Hematopoietic multipotent progenitor cell treated with erythropoietin and hydrocortisone succinate and interleukin-3 and kit ligand, for 15 days (in vitro differentiated cells): ENCODE measurements at places on chromosomes 12 and 14.

- no peak for DNase-seq
Observed at GRCh38 chr14:88748288-88748687, 44.5 kb downstream of the EML5 start.

GRCh38 chr12:128337431-128338170 is 70.6 kb downstream of the TMEM132C start:
- DNase-seq, result no peak

- no peak for DNase-seq
Observed at GRCh38 chr12:4206470-4206869, 67.1 kb upstream of the CCND2 start.

DNA sequence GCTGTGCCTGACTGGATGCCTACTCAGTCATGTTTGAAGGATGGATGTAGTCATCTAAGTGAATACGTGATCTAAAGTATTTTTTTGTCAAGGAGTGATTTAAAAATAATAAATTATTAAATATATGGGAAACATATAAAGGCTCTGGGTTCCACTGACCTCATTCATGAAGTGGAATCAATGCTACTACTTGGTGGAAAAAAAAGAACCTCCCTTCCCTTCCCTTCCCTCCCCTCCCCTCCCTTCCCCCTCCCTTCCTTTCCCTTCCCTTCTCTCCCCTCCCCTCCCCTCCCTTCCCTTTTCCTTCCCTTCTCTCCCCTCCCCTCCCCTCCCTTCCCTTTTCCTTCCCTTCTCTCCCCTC is 162.7 kb downstream of the ESRRB start:
- no peak for DNase-seq

GRCh38 chr14:93308686-93309345 is 24.0 kb downstream of the BTBD7 start:
- no peak for DNase-seq

- no peak for DNase-seq
Observed at GRCh38 chr12:16189849-16190248, 87.6 kb downstream of the SLC15A5 start.

DNA sequence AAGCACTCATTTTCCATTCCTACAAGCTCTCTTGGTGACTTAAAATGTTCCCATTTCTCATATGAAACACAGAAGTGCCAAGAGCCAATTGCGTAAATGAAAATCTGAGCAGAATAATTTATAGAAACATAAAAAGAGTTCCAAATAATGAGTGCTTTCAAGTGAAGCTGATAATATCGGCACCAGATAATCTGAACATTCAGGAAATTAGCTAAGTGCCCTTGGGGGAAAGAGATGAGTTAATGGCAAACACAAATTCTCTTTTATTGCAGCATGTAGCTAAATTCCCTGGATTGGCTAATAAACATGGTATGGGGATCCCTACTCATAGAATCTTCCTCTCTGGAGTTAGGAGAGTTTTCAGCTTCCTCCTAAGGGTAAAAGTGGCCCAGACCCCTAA is 46.7 kb downstream of the DAD1 start:
- DNase-seq, result no peak

DNA sequence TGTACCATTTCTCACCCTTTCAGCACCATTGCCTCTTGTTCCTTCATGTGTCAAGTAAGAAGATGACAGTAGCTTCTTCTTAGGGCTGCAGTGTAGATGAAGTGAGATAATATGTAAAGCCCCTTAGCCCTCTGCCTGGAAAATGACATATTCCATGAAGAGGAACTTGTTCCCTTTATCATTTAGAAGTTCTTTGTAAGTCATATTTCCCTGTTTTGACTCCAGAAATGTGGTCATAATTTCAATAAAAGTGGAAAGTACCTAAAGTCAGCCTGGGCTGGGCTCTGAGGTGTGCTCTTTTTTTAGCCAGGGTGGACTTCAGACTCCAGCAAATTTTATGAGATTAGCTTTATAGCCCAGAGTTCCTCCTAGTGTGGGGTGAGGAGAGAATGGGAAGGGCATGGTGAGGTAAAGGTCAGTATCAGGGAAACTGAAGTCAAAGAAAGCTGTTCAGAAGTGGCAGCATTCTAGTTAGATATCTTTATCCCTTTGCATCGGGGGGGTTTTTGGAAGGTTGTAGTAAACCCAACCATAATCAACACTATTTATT is 92.5 kb downstream of the TMCC3 start:
- DNase-seq, result no peak

GRCh38 chr14:83384253-83384652 is 1850.6 kb upstream of the SEL1L start:
- DNase-seq, result no peak

- DNase-seq, result no peak
Observed at GRCh38 chr12:86261142-86261541, 5.0 kb upstream of the MGAT4C start.

DNA sequence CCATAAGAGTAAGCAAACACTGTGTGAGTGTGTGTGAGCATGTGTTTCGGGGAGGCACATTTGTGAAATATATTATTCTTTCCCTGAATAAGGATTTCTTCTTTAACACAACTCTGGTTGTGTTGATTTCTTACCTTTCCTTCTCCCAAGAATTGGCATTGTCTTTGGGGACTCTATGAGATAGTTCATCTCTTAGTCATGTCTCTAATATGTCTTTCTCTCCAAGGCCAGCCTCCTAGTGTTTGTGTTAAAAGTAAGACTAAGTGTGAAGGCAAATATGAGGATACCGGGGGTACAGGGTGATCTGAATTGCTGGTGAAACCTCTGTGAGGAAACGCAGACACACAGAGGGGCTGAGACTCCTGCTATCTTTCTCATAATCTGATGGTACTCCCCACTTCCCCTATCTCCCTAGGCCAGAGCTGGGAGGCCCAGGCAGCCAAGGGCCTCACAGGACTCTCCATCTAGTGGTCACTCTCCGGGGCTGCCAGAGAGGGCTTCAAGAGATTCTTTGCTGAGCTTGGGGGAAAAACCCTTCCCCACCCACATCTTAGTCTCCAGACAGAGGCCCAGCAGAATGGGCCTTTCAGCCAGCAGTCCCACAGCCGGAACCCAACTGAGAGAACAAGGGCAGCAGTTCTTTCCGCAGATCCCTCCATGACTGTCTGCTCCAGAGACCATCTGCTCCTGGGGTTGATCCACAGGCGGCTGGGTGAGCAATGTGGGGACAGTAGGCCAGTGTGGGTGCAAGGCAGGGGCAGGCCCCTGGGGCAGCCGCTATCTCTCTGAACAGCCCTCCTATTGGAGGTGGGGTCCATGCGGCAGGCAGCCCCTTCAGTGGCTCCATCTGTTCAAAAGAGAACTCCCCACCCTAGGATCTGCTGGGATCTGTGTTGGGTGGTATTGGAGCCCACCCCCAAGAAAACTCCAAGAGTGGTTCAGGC is 5.8 kb upstream of the HOXC12 start:
- DNase-seq, result no peak

DNA sequence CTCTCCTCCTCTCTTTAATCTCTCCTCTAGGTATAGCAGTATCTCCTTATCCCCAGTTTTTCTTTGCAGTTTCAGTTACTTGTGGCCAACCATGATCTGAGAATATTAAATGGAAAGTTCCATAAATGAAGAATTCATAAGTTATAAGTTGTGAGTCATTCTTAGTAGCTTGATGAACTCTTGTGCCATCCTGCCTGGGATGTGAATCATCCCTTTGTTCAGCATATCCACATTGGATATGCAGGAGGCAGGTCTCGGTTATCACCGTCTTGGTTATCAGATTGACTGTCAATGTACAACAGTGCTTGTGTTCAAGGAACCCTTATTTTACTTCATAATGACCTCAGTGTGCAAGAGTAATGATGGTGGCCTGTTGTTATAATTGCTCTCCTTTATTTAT is 134.0 kb downstream of the TMEM117 start:
- no peak for DNase-seq

DNA sequence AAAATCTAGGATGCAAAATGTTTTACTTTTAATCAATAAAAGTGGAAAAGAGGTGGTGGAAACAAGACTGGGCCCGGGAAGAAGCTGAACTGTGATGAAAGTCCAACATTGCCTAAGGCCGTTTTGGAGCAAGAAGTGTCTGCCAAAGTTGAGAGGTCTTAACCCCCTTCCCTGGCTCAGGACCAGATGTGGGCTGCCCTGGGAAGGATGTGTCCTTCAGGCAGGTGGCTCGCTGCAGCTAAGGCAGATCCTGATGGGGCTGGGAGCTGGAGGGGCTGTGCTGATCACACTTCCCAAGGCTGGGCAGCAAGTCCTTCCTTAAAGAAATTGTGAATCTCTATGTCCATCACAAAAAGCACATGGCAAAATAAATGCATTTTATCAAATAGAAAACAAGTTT is 581.6 kb downstream of the GALC start:
- DNase-seq, result no peak

DNA sequence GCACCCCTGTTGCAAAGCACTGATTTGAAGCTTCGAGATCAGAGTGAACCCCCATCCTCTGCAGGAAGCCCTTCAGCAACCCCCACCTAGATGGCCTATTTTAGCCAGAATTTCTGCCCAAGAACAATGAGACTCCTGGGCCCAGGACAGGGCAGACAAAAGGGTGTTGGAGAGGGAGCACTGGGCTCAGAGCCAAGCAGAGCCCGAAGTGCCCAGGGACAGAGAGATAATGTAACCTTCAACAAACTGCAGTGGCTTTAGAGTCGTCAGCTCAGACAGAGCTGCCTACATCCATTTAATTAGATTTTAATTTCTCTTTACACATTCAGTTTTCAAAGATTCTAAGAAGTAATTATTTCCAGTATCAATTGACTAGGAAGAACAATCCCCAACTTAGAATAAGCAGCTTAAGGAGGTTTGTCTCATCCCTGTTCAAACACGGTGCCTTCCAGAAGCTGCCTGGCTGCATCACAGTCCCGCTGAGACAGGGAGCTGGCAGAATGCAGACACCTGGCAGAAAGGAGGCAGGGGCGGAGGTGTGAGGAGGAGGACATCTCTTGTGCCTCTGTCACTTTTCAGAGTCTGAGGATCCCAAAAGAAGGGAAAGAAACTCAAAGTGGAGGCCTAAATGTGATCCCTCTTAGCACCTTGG is 504.9 kb upstream of the CCDC196 start:
- DNase-seq, result no peak

GRCh38 chr14:94780536-94781399 is 10.9 kb upstream of the GSC start:
- DNase-seq, result no peak

GRCh38 chr14:89842837-89843236 is 111.7 kb downstream of the EFCAB11 start:
- DNase-seq, result no peak

- DNase-seq, result peak; percentile 46
Observed at GRCh38 chr12:120944645-120945217, 33.6 kb upstream of the HNF1A start.

DNA sequence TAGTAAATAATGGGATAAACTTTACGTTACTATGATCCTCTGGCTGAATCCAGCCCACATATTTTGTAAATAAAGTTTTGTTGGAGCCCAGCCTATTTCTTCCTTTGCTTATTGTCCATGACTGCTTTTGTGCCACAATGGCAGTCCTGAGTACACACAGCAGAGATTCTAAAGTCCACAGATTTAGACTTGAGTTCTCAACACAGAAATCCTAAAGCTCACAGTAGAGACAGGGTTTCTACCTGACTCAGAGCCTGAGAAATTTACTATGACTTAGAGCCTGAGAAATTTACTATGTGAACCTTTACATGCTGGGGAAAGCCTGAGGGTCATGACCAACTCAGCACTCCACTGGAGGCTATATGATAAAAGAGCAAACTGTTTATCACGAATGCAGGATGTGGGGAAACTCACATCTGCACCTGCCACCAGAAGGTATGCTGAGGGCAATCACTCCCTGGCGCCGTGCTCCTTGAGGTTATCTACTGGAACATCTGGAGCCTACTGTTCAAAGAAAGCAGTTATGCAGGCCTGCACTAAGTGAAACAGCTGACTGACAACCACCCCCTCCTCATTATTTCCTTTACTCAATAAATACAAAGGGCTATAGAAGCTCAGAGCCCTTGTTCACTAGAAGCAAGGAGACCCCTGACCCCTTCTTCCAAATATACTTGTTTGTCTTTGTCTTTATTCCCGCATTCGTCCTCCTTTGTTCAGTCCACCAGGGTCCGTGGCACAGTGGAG is 52.6 kb upstream of the BICD1 start:
- peak; percentile 80 for DNase-seq

DNA sequence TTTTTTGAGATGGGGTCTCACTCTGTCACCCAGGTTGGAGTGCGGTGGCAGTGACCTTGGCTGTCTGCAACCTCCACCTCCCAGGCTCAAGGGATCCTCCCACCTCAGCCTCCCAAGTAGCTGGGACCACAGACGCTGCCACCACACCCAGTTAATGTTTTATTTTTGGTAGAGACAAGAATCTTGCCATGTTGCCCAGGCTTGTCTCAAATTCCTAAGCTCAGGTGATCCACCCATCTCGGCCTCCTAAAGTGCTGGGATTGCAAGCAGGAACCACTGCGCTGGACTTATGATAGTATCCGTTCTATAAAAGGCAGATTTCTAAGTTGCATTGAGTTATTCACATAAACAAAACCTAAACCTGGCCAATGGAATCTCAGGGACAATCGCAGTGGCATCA is 321.1 kb upstream of the PRICKLE1 start:
- no peak for DNase-seq

GRCh38 chr12:639566-639965 is 23.7 kb downstream of the NINJ2 start:
- no peak for DNase-seq

- no peak for DNase-seq
Observed at GRCh38 chr14:99667821-99668220, 16.3 kb upstream of the CYP46A1 start.

DNA sequence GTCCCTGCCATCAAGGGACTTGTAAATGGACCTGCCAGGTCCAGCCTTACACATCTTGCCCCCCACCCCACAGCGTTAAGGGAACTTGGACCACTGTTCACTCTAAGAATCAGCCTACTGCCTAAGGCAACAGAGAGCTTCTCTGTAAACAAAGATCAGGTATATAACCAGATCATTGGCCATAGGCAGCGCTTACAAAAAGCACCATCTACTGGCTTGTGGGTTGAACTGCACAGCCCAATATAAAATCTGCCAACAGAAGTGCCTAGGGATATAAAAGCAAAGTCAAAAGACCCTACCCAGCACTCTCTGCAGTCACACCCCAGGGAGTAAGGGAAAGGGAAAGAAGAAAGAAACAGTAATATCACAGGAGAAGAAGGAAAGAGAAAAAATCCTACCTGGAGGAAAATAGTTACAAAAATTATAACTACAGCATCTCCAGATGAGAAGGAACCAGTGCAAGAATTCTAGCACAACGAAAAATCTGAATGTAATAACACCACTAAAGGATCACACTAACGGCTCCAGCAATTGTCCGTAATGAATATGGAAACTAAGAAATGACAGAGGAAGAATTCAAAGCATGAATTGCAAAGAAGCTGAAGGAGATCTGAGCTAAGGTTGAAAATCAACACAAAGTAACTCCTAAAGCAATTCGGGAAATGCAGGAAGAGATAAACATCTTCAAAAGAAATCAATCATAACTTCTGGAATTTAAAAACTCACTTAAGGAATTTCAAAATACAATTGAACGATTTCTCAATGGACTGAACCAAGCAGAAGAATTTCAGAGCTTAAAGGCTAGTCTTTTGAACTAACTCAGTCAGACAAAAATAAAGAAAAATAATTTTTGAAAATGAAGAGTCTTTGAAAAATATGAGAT is 95.2 kb upstream of the PCED1B start:
- DNase-seq, result no peak
